ENCODE measurements at places on chromosomes 7 and 10.

- DNase-seq: peak; percentile 9
Measured at GRCh38 chr7:110283056-110283455, 807.9 kb upstream of the LRRN3 start.

DNA sequence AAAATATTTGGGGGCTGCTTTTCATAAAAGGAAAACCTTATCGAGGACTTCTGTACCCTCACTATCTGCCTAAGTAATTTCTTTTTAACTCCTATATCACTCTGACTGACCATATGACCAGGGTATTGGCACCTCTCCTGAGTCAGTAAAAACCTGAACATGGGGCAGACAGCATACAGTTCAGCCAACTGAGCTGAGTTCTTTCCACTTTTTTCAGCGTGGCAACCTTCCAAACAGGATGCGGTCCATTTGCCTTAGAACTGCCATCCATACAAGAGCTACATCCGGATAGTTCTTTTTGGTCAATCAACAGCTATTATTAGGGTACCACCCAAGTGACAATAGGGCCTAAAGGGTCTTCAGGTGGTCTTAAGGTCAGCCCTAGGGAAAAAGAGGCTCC, 122.6 kb downstream of the MARCHF5 start:
- DNase-seq: no peak

GRCh38 chr7:152762056-152762455, 2.5 kb downstream of the ACTR3B start:
- DNase-seq: no peak

DNA sequence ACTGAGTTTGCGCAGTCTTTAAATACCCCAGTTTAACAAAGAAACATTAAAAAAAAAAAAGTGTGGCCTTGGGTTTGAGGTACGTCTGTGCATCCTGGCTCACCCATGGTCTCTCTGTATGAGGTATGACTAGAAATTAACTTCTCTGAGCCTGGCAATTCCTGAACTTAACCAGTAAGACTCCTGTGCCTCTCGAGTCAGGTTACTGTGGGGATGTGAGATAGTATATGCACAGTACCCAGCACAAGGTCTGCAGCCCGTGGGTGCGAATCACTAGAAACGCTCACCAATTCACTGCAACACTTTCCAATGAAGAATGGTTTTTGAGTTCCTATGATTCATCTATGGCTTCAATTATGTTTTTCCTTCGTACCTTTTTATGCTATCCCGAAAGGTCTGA, 149.9 kb downstream of the SFMBT2 start:
- DNase-seq: no peak

DNA sequence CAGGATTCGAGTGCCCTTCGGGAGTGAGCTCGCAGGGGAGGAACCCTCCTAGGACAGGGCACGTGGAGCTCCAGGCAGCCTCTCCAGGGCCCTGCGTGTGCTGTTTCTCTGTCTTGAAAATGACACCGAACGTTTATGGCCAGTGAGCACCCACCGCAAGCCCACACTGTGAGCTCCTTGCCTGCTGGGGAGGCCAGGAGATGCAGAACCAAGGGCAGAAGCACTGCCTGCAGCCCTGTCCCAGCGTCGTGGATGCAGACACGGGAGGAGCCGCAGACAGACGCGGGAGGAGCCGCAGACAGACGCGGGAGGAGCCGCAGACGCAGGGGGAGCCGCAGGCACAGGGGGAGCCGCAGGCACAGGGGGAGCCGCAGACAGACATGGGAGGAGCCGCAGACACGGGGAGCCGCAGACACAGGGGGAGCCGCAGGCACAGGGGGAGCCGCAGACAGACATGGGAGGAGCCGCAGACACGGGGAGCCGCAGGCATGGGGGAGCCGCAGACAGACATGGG, 314.4 kb downstream of the PTPRN2 start:
- DNase-seq: no peak

- DNase-seq: no peak
Measured at GRCh38 chr10:17206210-17206709, 4.8 kb upstream of the TRDMT1 start.

GRCh38 chr7:142125256-142125955, 13.9 kb downstream of the MGAM2 start:
- no peak for DNase-seq

- DNase-seq: peak; percentile 65
Measured at GRCh38 chr10:61621605-61622051, 41.1 kb upstream of the CABCOCO1 start.

GRCh38 chr10:105718207-105718995, 1077.3 kb downstream of the SORCS3 start:
- DNase-seq: no peak

DNA sequence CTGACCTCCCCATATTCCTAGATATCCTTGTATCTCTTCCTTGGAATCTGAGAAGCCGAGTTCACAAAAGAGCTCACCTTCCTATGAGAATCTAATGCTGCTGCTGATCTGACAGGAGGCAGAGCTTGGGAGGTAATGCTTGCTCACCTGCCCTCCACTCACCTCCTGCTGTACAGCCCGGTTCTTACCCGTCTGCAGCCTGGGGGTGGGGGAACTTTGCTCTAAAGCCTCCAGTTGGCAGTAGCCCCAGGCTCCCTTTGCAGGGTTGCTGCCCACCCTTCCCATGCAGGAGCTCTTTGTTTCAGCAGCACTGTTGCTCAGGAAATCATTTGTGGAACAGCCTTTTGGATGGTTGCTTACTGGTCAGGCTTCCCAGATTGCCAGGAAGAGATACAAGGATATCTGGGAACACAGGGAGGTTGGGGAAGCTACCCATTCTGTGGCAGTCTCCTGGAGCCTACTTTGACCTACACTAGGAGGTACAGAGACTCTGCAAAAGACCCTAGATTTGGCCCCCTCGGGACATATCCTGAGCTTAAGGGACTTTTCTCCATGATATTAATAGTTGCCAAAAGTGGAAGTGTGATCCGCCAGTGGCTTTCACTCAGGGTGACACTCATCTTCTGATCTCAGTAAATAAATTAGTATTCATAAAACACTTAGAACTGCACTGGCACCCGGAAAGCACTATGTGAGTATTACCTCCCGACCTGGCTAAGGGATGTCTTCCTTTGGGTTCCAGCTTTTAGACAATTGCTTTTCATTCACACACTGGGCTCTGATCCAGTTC, 363.7 kb upstream of the PODXL start:
- no peak for DNase-seq

DNA sequence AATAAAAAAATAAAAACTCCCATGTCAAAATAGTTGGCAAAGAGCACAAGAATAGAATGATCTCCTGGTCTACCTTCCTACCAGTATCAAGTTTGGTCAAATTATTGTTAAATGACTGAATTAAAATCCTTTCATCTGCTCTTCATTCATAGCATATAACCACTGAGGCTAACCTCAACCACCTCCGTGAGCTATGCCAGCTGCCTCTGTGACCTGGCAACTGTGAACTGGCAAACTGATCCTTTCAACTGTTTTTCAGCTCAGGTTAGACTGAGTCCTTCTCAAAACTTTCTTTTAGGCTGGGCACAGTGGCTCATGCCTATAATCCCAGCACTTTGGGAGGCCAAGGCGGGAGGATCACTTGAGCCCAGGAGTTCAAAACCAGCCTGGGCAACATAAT, 36.1 kb downstream of the NUDCD3 start:
- no peak for DNase-seq

DNA sequence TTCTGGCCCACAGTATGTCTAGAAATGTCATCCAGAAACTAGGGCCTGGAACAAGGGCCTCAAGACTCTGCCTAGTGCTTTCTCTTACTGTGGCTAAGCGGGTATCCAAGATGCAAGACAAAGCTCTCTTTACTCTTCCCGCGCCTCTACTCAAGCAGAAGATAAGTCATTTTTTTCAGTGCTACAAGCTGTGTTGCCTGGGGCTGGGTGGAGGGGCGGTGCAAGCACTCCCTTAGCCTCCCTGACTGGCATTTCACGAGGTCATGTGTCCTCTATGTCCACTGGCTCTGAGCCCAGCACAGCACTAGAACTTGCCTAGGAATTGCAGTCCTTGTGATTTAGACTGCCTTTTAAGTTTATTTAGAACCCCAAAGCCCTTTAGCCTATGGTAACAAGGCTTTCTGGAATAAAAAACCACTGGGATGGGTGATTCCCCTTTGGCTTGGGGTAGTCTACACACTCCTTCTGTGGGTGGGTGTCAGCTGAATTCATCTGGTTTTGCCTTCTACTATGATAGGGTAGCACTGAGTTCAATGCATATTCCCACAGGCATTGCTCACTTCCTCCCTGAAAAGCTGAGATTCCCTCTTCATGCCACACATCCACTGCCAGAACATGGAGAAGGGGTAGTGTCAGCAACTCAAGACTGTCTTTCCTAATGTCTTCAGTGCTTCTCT, 371.8 kb upstream of the KCND2 start:
- DNase-seq: no peak

DNA sequence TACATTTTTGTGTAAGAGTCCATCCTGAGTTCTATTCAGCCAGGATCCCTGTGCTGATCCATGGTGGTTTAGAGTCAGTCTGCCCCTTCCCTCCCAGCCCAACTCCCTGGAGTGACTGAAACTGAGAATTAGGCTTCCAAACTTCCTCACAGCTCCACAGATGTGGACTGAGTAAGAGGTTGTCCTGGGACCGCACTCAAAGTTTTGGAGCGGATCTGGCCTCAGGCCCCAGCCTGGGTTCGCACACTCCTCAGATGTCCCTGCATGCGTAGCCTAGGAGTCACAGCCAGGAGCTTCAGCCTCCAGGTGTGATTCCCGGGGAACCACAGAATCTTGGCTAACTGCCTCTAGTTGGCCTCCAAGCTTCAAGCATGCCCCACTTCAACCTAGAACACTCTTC, 218.1 kb downstream of the C7orf25 start:
- DNase-seq: no peak

GRCh38 chr10:80055760-80056159, 22.7 kb upstream of the TMEM254 start:
- DNase-seq: no peak

- DNase-seq: no peak
Measured at GRCh38 chr7:32416846-32417245, 73.3 kb downstream of the LSM5 start.

DNA sequence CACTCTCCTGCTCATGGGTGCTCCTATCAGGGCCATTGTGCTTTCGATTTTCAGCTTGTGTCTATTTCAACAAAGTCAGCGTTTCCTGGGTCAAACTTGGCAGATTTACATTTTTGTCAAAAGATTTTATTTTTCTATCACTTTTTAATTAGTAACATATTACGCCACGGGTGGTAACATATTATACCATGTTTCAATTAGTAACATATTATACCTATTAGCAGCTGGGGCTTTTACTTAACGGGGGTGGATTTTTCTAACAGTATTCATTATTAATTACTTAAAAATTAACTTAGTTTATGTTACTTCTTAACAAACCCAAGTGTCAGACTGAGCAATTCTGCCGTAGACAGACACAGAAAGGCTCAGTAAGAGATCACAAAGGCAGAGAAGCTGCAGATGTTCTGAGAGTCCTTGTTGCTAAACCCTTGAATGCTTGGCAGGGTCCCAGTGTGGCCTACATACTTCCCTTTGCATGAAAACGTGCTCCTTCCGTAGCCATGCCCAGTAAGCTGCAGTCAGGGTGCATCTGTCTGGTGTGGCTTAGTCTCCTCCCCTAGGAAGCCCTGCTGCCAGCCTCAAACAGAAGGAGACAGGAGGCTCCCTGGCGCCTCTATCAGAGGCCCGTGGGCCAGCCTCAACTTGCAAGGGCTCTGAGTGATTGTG, 263.1 kb upstream of the CXCL12 start:
- no peak for DNase-seq

DNA sequence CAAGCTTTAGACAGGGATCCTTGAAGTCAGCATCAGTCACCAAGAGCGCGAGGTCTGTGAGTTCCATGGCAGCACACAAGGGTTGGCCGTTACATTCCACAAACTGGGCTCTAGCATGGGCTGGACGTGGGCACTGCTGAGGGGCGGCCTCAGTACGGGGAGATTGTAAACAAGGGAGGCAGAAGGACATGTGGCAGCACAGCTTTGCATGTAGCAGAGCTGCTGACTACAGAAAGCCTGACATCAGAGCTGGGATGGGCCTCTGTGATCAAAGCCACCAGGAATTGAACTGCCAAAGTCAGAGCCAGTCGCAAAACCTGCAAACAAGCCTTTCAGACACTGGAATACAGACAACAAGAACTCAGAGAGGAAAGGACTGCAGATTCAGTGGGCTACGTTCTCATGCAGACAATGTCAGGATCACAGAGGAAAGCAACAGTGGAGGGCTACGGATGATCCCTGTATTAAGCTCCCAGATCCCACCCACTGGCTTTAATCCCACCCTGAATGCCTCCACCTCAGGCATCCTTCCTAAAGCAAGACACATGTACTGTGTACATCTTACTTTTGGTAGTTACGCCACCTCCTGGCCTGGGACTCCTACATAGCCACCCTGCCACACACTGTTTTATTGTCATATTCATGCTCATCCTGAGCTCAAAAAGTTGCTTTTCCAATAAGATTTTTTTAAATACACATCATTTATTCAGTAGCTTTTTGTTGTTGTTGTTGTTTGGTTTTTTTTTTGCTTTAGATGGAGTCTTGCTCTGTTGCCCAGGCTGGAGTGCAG, 291.1 kb upstream of the IMMP2L start:
- no peak for DNase-seq

- no peak for DNase-seq
Measured at GRCh38 chr7:69445541-69445940, 152.7 kb upstream of the AUTS2 start.

DNA sequence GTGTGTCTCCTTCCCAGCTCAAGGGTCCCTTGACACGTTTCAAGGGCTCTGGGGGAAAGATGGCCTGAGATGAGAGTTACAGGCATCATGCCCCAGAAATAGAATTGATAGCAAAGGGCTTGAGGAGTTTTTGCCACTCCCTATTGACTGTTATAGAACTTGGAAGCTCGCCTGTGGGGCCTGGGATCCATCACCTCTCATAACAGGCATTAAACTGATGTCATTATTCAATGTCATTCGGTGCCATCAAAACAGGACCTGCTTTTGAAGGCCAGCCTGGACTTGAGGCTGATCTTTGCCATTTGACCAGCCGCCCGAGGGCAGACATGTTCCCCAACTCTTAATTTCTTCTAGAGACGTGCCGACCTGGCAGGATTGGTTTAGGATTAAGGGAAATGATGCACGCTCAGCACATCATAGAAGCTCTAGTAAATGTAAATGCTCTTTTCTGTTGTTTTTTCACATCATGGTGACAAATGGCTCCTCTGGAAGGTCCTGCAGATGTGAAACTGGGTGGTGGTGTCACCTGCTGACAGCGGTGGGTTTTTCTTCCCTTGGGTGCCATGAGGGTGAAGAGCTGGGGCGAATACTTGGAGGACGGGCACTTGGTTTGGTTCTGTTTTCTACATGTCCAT, 16.7 kb upstream of the KLF6 start:
- no peak for DNase-seq

DNA sequence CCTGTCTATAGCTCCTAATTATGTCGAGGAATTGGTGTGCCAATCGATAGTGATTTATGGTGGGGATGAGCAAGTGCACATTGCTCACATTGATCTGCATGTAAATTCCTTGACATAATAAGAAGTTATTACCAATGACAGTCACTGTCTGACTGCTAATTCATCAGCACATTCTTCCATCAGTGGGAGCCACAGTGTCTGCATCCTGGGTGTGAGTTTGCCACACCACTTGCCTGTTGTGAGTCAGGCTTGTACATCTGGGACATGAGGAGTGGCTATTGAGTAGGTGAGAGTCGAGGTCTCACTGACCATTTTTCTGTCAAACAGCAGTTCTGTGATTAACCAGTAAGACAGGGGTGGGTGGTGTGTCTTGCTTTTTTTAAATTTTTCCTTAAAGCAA, 263.4 kb downstream of the LRMDA start:
- DNase-seq: no peak

- no peak for DNase-seq
Measured at GRCh38 chr10:132534391-132535064, 3.1 kb upstream of the INPP5A start.

- DNase-seq: no peak
Measured at GRCh38 chr10:103758294-103758681, 97.1 kb downstream of the SH3PXD2A start.
